NCI-H524 (cell line): ENCODE measurements at places on chromosomes 2 and 18.

DNA sequence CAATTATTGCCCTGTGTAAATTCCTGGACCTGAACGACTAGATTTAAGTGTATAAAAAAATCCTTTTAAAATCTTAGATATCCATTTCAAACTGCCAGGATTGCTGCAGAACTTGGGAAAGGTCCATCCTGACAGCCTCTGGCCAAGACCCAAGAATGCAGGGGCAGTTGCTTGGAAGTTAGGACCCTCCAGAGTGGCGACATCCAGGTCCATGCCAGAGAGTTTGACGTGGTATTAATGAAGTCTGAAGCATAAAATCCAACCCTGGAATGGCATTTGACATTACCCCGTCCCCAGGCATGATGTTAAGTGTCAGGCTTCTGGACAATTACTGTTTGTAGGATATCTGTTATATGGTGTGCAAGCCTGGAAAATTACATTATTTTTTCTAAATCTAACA lies 810.2 kb downstream of the CNTNAP5 start:
- DNase-seq: no peak

- peak; percentile 65 for DNase-seq
These were observed 174.2 kb downstream of the MIB1 start for GRCh38 chr18:21914739-21915319.

- no peak for DNase-seq
These were observed 156.3 kb upstream of the SLC1A4 start for GRCh38 chr2:64832936-64833335.

GRCh38 chr2:222179592-222179991 lies 119.2 kb downstream of the PAX3 start:
- DNase-seq: no peak

DNA sequence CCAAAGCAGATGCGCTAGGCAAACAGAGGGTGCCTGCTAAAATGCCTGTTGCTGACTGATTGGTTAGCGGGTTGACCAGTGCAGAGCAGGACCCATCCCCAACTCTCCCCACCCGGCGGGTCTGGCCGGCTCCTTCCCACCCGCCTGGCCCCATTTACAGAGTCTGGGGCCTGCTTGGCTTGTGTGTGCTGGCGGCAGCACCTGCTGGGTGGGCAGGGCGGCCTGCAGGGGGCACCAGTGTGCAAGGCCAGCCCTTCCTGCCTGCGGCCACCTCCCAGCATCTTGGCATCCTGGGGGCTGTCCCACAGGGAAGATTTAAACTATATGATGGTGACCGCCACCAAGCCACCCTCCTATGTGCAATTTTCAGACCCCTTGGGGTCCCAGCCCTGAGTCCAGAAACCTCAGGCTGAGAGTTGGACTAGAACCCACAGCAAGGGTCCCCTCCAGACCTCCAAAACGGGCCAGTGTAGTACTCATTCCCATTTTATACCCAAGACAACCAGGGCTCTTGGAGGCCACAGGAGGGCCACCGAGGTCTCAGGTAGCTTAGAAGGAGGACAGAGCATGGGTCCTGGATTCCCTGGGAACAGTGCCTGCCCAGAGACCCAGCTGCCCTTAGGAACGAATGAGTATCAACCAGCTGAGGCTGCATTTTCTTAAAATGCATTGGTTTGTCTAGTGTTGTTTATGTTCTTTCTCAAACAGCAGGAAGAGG lies 173.6 kb downstream of the SMAD7 start:
- no peak for DNase-seq

GRCh38 chr2:170571612-170572011 lies 143.5 kb upstream of the SP5 start:
- DNase-seq: no peak

DNA sequence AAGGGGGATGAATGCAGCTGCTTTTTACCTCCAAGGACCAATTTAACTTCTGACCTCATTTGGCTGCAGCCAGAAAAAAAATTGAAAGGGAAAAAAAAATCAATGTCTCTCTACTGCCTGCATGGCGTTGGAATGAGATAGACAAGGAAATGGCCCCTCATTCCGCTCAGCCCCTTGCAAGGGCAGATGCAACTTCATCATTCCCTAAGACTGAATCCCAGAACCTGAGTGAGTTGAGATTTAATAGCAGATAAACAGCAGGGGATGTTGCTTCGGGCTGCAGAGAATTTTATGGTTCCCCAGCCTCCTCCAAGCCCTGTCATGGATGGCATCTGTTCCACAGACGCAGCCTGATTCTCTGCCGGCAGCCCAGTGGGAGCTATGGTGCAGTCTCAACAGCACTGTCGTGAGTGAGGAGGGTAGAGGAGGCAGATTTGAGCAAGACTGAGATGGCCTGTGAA lies 49.0 kb downstream of the CAPN13 start:
- no peak for DNase-seq

- no peak for DNase-seq
These were observed at the start of gene STPG4 for GRCh38 chr2:47155091-47155876. STPG4 (minus strand) TSS chr2:47155308; CDS start chr2:47155251, 57 bp downstream.

DNA sequence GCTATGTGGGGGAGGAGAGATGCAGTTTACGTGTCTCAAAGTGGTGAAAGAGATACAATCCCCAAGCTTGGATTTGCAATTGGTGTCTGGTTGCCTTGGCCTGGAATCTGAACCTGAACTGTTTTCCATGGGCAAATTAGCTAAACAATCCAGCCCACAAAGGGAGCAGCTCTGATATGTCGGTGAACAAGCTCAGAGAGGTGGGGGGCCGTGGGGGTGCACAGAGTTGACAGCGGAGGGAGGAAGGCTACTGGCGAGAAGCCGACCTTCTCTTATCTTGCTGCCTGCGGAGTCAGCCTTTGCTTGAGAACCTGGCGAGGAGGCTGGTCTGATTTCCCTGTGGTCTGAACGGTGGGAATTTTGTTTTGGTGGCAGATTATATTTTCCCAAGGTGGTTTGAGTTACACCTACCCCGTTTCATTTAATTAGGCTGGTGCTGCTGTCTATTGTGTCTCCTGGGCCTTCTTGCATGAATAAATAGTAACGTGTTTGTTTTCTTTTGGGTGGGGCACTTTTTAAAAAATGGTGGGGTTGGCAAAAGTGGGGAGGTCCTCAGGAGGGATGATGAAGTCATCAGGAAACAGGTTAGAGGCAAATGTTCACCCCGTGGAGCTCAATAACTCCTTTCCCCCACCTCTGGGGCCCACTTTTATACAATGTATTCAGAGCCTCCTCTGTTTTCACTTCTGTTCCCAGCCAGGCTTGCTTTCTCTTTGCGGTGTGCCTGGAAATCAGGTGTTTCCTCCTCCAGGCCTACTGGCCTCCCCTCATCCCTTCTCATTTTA lies 80.9 kb upstream of the IGFBP5 start:
- DNase-seq: no peak
